ENCODE measurements at places on chromosomes 12 and 14. TPM values are rescaled to one million over a fixed set of nuclear protein-coding genes. Genes with fewer than 3 reads are reported as not detected.

DNA sequence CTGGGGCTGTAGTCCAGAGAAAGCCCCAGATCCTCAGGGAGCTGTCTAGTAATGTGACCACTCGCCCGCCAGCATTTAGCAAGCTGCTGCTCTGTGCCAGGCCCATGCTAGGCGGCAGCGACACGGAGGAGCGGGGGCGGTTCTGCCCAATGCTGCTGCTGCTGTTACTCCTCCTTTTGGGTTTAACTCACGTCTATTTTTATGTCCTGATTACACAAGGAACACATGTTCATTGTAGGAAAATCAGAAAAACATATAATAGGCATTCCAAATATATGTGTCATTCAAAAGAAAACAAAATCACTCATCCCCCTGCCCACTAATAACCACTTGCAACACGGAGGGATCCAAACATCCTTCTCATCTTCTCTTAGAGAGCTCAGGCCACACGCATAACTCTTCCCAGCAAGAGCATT lies 30.4 kb downstream of the CCDC92 start:
- no peak for DNase-seq

DNA sequence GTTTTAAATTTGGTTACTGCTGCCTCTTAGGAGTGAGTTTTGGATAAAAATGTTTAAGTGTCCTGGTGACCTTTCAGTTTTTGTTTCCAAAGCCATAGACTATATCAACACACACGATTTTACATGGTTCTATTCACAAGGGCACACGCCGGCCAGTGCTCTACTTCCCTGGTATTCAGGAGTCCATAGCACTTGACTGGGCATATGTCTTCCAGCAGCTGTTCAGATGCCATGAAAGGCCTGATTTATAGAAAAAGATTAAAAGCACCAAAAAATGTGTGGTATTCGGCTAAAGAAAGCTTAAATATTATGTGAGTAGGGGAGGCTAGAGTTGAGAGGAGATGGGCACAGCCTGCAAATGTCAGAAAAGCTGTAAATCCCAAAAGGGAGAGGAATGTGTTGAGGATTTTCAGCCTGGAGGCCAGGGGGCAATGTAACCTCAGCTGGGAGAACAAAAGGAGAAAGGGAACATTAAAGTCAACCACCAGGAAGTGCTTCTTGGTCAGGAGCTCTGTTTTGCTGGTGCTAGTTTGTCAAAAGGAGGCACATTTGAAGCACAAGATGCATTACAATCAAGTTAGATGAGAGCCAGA lies 478.4 kb downstream of the RAD51B start:
- DNase-seq, result no peak

GRCh38 chr12:8936735-8937134 lies 12.7 kb downstream of the M6PR start:
- no peak for DNase-seq

DNA sequence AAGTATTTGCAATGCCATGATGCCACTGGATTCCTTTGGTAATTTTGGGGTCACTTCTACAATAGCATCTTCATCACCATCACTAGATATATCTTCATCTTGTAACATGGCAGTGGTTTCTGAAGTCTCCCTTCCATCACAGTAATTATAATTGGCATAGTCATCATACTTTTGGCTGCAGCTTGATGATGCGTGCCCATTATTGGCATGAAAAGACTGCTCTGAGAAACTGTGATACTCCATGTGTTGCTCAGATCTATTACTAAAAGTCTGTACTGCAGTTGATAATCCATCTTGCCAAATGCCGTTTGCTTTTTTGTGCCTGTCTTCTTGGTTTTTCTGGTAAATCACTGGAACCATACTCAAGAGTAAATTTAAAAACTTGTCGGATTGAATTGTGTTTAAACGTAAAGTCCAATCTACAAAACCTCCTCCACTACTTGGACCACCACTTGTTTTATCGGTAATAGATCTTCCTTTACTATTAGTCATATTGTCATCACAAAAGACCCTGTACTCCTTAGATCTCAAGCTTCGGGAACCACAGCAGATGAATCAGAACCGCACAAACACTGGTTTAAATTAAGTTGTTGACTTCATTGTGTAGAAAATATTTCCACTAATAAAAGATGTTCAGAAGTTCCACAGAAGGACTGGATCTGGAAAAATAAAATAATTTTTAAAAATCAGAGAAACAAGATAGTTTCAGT lies 29.9 kb downstream of the SLC41A2 start:
- DNase-seq, result no peak

GRCh38 chr12:80232837-80233236 lies 133.5 kb downstream of the OTOGL start:
- no peak for DNase-seq

- DNase-seq, result no peak
Observed at GRCh38 chr14:91284791-91285548, 40.5 kb upstream of the GPR68 start.

GRCh38 chr12:34287437-34287836 lies 265.1 kb downstream of the ALG10 start:
- peak; percentile 9 for DNase-seq

GRCh38 chr12:88935856-88936255 lies 355.6 kb upstream of the KITLG start:
- DNase-seq, result no peak

GRCh38 chr12:4135919-4136605 lies 137.5 kb upstream of the CCND2 start:
- DNase-seq, result no peak

DNA sequence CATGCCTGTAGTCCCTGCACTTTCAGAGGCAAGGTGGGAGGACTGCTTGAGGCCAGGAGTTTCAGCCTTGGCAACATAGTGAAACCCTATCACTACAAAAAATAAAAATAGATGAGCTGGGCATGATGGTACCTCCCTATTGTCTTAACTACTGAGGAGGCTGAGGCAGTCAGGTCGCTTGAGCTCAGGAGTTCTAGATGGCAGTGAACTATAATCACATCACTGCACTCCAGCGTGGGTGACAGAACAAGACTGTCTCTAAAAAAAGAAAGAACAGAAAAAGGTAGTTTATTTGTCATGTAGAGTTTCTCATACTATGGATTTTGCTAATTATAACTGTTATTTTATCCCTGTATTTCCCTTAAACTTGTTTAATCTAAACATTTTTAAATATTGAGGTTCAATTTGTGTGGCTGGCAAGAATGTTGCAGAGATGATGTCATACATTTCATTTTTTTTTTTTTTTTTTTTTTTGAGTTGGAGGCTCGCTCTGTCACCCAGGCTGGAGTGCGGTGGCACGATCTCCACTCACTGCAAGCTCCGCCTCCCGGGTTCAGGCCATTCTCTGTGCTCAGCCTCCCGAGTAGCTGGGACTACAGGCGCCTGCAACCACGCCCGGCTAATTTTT lies 39.7 kb upstream of the ATF7IP start:
- no peak for DNase-seq

GRCh38 chr14:105536691-105537579 lies 10.6 kb downstream of the TMEM121 start:
- no peak for DNase-seq

- no peak for DNase-seq
Observed at GRCh38 chr12:117139025-117139717, 40.0 kb upstream of the TESC start.

DNA sequence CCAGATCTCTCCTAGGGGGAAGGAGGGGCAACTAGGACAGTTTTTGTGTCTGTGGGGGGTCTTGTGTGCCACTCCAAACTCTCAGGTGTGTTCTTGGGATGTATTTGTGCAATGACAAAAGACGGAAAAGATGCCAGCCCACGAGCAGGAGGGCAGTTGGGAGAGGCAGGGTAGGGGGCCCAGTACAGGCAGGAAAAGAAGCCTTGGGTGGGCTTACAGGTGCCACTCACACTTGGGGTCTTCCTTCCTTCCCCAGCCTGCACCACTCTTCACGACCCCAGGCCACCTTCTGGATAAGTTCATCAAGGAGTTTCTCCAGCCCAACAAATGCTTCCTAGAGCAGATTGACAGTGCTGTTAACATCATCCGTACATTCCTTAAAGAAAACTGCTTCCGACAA lies 24.4 kb downstream of the OAS2 start:
- no peak for DNase-seq

DNA sequence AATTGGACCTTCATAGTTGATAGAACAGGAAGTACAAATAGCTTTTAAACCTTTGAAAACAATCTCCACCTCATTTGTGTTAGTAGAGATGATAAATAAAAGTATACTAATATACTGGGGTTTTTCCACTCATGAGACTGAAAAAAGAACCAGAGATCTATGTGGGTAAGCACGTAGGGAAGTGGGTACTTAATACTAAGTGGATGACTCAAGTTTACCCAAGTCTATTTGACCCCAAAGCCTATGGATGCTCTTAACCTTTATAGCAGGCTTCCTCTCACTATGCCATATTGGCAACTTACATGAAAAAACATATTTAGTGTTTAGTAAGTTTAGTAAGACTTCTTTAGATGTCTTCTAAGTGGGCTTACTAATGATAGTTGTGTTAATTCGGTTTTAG lies 49.2 kb upstream of the CHPT1 start:
- DNase-seq, result no peak

GRCh38 chr12:94545935-94546771 lies 86.5 kb upstream of the CEP83 start:
- peak; percentile 33 for DNase-seq

- DNase-seq, result no peak
Observed at GRCh38 chr14:102077382-102077709, 9.5 kb downstream of the HSP90AA1 start.

DNA sequence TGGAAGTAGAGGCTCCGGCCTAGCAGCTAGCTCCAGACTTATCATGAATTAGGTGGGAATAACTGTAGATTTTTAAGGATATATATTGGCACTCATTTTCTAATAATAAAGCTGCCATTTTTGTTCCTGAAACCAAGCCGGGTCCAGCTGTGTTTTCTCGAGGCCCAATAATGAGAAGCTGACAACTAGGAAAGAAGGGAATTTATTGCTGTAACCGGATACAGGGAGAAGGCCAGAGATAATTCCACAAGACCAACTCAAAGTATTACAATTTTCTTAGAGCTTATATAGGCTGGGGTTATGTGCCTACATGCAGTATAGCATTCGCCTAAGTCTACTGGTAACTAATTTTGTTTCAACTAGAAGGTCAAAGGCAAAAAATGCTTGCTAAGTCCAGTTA lies 122.3 kb upstream of the FBXO33 start:
- no peak for DNase-seq

DNA sequence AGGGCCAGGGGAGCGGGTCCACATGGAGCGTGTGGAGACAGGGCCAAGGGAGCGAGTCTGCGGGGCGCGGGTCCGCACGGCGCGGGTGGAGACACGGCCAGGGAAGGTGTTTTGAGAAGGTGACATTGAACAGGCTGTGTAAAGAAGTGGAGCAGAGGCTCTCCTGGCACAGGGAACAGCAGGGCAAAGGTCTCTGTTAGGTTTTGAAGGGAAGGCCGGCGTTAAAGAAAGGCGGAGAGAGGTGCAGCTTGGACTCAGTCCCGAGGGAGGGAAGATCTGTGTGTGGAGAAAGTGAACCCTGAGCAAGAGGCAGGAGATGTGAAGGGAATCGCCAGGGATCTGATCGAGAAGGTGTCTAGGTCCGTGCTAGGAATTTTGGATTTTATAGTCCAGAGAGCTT lies 1.8 kb downstream of the PXMP2 start:
- DNase-seq, result no peak

CAND1 gene
- total RNA-seq, result 230 TPM

OR9K2 gene
- total RNA-seq, result not detected

IFNG gene
- total RNA-seq, result not detected

KRT77 gene
- not detected for total RNA-seq

DEGS2 gene
- 0.73 TPM for total RNA-seq

DEPDC4 gene
- total RNA-seq, result 4.3 TPM

POLE gene
- total RNA-seq, result 121 TPM

Measured in progenitor cell of endocrine pancreas (in vitro differentiated cells).